ENCODE measurements at places on chromosomes 3 and 15.

- DNase-seq, result no peak
These were observed 175.6 kb downstream of the AKAP13 start for GRCh38 chr15:85555875-85556617.

- DNase-seq, result no peak
These were observed 731.7 kb downstream of the NSUN3 start for GRCh38 chr3:94794563-94794962.

GRCh38 chr3:52243791-52244628 is 1.5 kb upstream of the PPM1M start:
- no peak for DNase-seq

DNA sequence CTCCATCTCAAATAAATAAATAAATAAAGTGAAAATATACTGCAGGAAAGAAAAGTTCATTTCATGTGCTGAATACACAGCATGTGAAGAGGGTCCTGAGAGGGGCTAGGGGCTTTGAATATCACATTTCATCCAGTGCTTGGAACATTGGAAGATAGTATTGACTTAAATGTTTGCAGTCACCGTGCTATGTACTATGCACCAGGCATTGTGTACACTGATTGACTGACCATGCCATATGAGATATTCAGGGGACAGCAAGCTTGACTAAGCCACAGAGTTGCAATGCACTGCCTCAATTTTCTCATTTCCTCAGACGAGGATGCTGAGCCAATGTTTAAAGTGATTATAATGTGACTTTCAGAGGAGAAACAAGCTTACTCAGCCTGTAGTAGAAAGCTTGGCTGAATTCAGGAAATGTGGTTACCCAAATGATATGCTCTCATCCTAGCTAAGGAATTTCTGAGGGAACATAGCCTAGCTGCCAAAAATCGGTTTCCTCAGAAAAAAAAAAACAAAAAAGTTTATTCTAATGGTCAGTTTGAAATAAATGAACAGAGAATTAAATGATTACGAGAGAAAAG is 557.9 kb downstream of the FGF12 start:
- no peak for DNase-seq

DNA sequence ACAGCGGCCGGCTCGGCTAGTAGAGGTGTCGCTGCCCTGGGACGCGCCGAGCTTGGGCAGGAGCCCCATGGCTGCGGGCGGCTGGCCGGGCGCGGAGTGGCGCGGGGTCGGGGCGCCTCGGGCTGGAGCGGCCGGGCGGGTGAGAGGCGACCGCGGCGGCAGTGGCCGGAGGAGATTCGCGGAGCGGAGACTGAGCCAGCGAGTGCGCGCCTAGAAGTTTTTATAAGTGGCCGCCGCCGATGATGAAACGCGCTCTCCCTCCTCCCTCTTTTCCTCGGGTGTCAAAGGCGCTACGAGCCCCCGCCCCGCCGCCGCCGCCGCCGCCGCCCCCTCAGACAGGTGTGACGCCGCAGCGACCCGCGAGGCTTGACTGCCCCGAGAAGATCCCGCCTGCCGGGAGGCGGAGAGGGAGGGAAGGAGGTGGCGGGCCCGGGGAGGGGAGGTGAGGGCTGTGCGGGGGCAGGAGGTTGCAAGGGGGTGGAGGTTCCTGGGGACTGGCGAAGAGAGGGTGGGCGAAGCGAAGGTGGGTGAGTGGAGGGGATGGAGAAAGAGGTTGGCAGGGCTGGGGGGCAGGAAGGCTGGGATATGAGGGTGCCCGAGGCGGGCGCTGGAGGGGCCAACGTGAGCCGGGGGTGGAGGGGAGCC is at the start of gene SLCO2A1:
Gene SLCO2A1, minus strand, starts transcription at position 192 of the 645 bp plus-strand sequence. Its CDS starts 123 bp downstream, at position 69.
- DNase-seq, result no peak

- DNase-seq, result no peak
These were observed 177.6 kb downstream of the FHIT start for GRCh38 chr3:61073566-61074165.

DNA sequence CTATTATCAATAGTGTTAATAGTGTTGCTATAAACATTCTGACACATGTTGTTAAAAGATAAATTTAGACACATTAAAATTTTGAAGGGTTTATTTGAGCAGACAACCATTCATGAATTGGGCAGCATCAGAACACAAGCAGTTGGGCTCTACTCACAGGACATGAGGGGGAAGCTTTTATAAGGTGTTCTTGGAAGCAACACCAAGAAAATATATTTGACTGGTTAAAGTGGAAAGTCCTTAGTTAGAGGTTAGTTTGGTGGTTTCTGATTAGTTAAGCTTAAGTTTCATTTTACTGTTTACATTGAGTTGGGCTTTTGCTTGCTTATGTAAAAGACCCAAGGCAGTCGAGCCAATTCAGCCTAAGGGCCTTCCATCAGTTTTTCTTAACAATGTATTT is 220.7 kb downstream of the CD47 start:
- no peak for DNase-seq

DNA sequence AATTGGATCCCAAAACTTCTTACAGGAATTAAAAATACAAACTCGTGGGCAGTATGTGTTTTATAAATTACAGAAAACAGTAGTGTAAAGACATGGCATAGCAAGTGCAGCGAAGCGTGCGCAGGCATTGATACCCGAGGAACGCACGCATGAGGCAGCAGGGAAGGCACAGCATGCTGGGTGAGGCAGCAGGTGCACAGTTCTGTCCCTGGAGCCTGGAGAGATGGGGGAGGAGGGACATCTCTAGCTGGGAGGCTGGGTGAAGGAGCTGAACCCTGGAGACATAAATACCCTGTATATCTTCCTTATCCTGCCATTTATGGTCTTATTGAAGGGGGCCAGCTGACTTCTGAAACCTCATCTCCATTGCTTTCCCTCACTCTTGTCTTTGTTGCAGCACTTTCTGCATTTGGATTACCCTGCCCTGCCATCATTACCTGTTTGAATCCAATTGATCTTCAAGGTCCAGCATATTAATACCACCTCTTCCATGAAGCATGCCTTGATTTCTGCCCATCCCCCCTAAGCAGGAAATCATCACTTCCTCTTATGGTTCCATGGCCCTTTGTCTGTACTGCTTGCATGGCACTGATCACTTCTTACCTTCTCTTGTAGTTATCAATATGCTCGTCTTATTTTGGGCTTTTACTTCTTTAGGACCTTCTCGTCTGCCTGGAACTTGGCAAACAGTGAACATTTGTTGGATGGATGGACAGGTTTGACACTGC is 20.5 kb downstream of the LPP start:
- no peak for DNase-seq

DNA sequence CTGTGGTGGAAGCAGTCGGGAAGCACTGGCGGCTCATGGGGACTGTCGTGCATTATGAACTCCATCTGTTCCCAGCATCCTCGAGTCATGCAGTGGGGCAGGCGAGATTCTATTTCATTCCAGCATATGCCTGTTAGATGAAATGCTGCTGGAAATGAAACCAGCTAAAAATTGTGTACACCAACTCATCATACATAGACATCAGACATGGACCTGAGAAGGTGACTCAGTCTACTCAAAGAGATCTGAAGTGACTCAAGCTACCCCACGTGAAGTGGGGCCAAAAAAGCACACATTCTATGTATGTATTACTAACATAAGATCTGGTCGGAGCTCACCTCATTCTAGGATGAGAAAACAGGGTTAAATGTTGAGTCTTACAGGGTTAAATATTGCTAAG is 47.5 kb upstream of the FAM98B start:
- DNase-seq, result no peak

DNA sequence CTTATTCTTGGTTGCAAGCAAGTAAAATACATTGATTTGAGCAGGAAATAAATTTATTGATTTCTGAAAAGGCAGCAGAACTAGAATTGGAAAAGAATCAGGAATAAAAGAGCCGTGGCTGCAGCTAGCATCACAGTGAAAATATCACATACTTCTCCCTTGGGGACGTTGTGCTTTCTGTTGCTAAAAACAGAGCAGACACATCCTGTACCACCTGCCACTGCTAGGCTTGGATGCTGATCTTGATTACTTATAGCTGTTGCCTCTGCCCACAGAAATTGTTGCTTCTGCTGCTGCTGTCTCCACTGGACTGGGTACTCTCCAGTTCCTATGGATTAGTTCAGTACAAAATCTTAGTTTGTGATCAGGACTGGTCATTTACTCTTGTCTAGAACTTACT is 283.8 kb downstream of the C3orf38 start:
- DNase-seq, result no peak

DNA sequence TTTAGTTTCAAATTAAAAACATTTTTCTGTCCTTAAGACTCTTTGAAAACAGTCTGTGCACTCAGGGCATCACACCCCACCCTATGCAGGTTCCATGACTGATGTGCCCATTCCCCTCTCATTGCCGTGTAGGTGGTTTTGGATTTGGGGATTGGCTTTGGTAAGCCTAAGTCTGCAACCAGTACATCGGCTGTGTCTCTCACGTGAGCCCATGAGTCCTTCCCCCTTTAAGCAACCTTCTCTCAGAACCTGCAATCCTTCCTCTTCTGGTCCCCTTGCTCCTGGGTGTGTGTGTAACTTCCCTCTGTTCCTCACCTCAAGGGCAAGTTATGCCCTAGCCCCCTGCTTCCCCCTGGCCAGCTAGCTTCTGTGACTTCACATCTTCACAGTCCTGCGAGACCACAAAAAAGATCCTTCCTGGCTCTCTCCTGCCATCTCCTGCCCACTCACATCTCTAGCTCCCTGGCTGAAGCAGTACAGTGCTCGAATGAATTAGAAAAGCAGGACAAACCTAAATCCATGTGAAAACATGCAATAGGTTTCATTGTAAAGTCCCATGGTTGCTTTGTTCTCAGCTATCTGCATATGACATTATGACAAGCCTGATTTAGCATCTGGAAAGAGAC is 126.7 kb downstream of the UACA start:
- DNase-seq, result no peak

- DNase-seq, result no peak
These were observed 385.8 kb downstream of the LPP start for GRCh38 chr3:188539631-188540194.

DNA sequence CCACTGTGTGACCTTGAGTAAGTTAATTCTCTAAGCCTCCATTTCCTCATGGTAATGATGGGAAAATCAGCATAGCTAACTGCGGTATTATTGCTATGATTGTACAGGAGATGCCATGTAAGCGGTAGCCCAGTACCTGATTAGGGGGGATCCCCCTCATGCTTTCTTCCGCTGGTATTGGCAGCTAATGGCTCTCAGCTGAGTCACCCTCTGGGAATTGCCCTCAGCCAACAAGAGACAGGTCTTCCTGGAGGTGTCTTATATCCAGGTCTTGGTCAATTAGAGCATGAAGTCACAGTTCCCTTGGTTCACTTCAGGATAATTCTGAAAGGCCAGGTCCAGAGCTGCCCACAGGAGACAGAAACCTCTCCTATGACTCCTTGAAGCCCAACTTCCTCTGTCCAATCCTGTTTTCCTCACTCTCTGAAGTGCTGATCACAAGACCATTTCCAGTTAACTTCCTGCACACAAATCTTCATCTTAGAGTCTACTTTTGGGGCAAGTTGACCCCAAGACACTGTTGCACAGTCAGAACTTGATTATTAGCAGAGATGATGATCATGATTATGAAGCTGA is 724.7 kb upstream of the ZNF385D start:
- DNase-seq, result no peak

DNA sequence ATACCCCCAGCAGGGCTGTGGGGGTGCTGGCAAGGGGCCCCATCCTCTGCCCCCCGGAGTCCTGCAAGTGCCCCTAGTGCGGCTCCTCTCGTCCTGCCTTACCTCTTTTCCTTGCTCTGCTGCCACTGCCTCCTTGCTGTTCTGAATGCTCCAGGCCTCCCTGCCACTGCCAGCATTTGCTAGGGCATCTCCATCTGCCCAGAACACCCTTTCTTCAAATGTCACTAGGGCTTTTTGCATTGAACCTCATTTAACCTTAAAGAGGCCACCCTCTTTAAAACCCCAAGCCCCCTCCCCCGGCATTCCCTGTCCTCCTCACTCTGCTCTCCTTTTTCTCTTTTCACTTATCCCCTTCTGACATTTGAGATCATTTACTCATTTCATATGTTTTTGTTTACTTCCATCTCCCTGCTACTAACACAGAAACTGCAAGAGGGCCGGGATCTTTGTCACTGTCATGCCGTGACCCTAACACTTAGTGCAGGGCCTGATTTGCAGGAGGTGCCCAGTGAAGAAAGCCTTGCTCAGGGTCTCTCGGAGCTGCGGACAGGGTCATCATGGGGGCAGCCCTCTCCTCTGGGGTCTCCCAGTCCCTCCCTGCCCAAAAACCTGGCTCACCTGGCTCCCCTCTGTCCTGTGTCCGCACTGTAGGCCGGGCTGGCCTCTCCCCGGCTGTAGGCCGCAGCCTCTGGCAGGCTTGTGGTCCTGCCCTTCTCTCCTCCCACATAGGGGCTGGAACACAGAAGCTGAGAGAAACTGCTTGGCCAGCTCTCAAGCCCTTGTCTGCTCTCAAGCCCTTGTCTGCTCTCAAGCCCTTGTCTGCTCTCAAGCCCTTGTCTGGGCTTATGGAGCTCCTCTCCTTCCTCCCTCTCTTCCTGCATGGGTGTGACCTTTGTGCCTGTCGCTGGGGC is at the start of gene ACOX2:
Gene ACOX2, minus strand, starts transcription at position 690 of the 911 bp plus-strand sequence. CDS start 2,084 bp downstream, outside the sequence.
- DNase-seq, result no peak

DNA sequence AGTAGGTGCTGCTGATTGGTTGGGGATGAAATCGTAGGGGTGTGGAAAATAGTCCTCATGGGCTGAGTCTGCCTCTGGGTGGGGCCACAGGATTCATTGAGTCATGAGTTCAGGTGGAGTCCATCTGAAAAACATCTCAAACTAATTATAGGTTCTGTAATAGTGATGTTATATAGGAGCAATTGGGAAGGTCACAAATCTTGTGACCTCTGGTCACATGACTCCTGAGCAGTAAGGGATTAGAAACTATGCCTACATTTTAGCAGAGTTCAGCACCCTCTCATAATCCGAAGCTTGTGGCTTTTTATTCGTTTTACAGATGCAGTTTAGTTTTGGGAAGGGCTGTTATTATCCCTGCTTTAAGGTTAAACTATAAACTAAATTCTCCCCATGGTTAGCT is 22.9 kb upstream of the NEDD4 start:
- no peak for DNase-seq

- no peak for DNase-seq
These were observed 127.6 kb downstream of the RYR3 start for GRCh38 chr15:33438396-33438795.

- no peak for DNase-seq
These were observed 746.4 kb upstream of the NR2F2 start for GRCh38 chr15:95584088-95584487.

- DNase-seq, result no peak
These were observed 46.8 kb downstream of the CDIN1 start for GRCh38 chr15:36626141-36626800.

GRCh38 chr3:5389057-5389456 is 201.6 kb downstream of the EDEM1 start:
- DNase-seq, result no peak

GRCh38 chr3:113754494-113755159 is 7.8 kb downstream of the ATP6V1A start:
- no peak for DNase-seq
